ENCODE measurements at places on chromosomes 3 and 15.

DNA sequence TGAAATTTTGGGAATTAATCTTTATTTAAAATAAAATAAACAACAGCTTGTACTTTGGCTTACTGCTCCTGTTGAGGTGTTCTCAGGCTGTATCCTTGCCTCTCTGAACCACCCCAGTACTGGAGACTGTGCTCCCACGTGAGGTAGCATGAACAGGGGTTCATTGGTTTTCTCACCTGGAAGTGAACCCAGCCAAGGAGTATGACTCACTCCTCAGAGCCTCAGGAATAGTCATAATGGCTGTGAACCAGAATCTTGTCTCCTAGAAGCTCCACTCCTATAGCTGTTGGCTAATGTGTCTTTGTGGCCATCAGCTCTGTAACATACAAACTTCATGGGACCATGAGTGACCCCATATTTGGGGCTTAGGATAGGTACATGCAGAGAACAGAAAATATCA is 122.5 kb upstream of the ST8SIA2 start:
- DNase-seq, result no peak

DNA sequence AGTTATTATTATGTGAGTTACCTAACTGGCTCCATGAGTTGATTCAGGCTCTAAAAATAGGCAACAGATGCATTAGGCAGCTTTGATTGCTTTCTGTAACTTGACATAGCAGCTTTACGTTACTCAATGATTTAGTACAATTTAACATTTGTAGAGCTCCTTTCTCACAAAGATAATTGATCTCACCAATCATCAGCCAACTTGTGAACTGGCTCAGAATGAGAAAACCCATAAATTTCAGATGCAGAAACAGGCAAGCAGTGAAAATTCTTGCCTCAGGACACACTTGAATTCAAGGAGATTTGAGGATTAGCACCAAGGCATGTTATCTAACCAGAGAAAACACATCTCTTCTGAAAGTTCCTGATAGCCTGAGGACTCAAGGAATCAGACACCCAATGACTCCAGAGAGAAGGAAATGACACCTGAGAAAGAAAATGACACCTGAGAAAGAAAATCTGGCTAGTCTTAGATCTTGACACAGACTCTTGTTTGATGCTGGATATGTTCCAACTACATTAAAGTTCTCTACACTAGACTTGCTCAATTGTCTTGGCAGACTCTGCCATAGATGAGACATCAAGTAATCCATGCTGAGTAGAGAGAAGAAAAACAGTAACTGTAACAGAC is 315.1 kb upstream of the CBLB start:
- no peak for DNase-seq

GRCh38 chr15:55695432-55695831 is 47.5 kb downstream of the PRTG start:
- no peak for DNase-seq

DNA sequence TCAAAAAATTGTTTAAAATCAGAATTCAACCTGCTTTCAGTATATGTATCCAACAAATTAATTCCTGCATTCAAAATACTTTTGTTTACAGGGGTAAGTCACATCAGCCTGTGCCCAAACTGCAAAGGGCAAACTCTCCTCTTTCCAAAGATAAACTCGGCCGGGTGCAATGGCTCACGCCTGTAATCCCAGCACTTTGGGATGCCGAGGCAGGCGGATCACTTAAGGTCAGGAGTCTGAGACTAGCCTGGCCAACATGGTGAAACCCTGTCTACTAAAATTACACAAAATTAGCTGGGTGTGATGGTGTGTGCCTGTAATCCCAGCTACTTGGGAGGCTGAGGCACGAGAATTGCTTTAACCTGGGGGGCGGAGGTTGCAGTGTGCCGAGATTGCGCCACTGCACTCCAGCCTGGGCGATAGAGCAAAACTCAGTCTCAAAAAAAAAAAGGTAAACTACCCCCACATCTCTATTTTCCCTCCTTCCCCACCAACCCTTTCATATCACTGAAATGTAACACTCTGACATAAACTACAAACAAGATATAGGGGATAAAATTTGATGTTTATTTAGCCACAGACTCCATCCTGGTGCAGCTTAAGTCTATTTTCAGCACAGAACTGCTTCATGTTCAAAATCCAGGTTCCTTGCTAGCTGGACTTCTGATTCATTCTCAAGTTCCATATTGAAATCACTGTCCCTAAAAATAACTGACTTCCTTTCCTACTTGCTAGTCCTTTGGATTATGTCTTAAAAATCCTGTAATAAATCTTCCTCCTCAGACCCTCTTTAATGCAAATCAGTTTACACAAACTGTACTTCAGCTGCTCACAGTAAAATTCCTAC is 15.4 kb downstream of the UBP1 start:
- no peak for DNase-seq

DNA sequence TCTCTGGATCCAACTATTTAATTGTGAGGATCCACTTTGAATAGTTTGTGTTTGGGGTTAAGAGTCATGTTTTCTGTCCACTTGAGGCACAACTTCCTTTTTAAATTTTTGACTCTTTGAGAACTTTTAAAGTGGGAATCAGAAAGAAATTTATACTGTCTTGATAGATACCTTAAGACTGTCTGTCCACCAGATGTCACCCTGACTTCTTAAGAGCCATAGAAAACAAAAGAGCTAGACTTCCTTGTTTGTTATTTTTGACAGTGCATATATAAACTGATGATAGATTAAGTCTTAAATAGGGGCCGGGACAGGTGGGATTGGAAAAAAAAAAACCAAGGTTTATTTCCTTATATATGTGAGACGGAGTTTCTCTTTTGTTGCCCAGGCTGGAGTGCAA is 52.1 kb upstream of the WDR72 start:
- no peak for DNase-seq

GRCh38 chr15:43483297-43484128 is 9.4 kb downstream of the TP53BP1 start:
- DNase-seq, result no peak

- DNase-seq, result no peak
Observed at GRCh38 chr3:123685780-123686179, 100.9 kb upstream of the HACD2 start.

DNA sequence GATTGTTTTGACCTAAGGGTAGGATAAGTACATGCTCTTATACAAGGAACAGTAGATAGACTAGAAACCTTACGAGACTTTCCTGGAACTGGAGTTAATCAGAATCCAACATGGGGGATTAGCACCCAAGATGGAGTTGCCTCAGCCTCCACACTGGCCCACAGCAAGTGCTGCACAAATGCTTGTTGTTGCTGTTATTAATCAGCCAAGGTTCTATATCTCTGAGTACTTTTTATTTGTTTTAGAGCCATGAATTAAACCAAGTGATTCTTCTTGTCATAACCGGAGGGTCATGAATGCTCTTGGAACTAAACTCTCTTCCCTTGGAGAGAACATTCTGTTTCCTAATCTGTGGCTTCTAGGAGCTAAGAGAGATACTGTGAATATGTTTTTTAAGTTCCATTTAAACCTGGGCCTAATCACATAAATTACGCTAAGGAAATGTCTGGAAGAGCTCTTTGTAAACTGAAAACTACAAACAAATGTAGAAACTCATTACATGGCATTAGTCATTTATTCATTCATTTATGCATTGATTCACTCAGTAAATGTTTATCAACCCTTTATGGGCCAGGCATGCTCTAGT is 5.7 kb upstream of the IL16 start:
- no peak for DNase-seq

- DNase-seq, result no peak
Observed at GRCh38 chr3:9217784-9218513, 31.5 kb downstream of the SRGAP3 start.

DNA sequence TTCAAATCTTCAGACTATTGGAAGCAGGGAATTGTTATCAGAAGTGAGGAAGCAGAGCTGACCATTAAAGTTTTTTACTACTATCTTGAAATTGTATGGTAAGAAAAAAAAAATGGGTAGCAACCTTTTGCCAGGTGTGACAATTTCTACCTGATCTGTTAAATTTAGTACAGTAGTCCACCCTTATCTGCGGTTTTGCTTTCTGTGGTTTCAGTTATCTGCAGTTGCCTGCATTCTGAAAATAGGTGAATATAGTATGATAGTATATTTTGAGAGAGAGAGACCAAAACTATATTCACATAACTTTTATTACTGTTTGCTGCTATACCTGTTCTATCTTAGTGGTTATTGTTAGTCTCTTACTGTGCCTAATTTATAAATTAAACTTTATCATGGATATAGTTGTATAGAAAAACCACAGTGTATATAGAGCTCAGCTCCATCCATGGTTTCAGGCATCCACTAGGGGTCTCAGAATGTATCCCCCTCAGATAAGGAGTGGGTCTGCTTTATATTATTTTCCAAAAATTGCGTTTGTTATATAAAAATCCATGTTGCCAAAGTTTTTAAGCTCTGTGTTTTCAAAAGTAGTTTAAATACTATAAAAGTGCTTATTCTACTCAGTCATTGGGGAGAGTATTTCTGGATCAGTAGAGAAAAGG is 69.9 kb downstream of the PTPRG start:
- DNase-seq, result no peak

- no peak for DNase-seq
Observed at GRCh38 chr3:117509858-117510257, 800.3 kb downstream of the TUSC7 start.

- no peak for DNase-seq
Observed at GRCh38 chr15:78616506-78616905, 4.3 kb downstream of the CHRNA3 start.

DNA sequence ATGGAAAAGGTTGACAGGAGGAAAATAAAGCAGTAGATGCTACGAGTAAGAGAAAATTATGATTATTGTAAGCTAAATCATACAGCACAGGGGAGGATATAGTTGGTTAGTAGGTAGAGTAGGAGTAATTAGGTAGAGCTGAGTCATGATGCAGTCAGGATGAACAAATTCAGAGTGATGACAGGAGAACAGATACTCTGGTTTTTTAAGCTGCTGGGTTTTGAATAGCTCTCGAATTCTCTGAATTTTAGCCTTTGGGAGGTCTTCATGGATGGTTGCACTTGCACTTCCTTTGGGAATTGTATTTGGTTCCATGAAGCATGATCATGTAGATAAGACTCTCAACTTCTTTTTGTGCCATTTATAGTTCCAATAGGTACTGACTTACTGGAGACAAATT is 96.2 kb downstream of the ECT2 start:
- no peak for DNase-seq

DNA sequence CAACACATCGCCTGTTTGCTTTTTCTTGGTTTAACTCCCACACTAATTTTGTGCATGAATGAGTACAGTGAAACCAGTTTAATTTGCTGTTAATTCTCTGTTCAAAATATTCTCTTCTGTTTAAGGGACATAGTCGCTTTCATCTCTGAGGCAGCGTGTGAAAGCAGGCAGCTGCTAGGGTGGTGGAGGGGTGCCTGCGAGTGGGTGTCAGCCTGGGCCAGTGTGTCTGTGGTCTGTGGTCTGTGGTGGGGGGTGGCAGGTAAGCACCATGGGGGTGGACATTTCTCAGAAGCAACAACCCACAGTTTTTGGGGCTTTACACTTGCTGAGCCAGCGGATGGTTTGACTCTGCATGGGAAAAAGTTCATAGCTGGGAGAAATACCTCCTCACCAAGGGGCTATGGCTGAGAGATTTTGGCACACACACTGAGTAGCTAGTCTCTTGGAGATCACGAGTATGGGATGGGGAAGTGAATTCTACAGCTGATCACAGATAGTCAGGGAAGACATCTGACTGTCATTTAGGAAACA is 109.2 kb downstream of the EPHB1 start:
- no peak for DNase-seq

All from KG1 (cell line).